ENCODE measurements at places on chromosomes 5 and 9. TPM values are rescaled to one million over a fixed set of nuclear protein-coding genes. Genes with fewer than 3 reads are reported as not detected.

GRCh38 chr5:164336906-164337305 is 831.5 kb downstream of the MAT2B start:
- no peak overlapping the region for H3K4me3 ChIP-seq
- DNase-seq: no peak
- no peak overlapping the region for H3K27ac ChIP-seq
- peaks cover 5% of the 10 kb centered on the region for H3K27me3 ChIP-seq
- peaks cover 14% of the 10 kb centered on the region for H3K4me1 ChIP-seq

DNA sequence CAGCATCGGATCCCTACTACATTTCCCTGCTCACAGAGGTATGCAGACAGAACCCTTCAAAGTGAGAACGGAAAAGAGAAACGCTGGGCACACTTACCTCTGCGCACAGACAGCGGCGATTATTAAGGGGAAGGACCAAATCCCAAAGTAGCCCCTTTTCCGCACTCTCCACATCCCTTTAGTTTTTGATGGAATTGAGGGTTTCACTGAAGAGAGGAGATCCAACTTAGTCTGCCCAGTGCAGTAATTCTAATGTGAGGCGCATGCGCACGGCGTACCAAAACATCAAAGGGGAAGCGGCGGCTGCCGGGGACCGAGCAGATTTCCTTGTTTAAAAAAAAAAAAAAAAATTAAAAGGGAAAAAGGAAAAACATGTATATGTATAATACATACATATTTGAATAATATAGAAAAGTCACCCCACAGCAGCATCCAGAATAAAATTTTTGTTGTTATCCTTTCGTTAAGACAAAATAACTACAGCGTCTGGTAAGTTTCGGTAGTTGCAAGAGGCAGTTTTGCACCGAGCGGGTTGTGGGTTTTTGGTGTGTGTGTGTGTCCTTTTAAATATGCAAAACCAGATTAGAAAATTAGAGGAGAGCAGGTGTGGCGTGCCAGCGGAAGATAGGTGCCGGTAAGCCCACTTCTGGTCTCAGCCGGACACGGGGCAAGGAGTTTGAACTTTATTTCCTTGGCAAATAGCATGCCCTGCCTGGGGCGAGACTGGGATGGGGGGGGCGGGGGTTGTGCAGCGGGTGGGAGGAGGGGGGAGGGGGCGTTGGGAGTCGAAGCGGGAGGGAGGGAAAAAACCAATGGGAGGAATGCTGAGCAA is at the start of gene GABRB2:
TSS of gene GABRB2 (minus strand) at position 256 of the 832 bp plus-strand sequence. CDS start at position 174, 82 bp downstream.
- H3K27ac ChIP-seq: no peak within 1 kb of the TSS
- H3K4me1 ChIP-seq: peaks cover 24% of the 10 kb centered on the region
- peaks cover 95% of the 10 kb centered on the region for H3K27me3 ChIP-seq
- peak within 1 kb of the TSS; percentile 89 for H3K4me3 ChIP-seq

DNA sequence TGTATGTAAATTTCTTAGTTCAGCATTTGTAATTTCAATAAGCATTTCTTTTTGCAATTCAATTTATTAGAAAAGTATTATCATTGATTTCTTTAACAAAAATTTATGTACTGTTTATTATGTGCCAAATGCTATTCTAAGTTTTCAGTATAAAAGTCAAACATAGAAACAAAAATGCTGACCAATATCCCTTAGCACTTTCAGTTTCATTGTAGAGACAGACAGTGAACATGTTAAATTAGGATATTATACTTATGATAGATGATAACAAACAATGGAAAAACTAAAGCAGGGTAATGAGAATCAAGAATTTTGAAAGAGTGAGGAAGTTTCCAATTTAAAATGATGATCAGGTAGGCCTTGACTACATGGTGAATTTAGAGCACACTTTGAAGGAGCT is 1106.0 kb downstream of the TAF11L14 start:
- no peak for DNase-seq
- H3K27ac ChIP-seq: no peak overlapping the region
- H3K4me1 ChIP-seq: peaks cover 15% of the 10 kb centered on the region
- no peaks in the 10 kb centered on the region for H3K36me3 ChIP-seq

Gene ZNF483
- 28.7 TPM for total RNA-seq

DNA sequence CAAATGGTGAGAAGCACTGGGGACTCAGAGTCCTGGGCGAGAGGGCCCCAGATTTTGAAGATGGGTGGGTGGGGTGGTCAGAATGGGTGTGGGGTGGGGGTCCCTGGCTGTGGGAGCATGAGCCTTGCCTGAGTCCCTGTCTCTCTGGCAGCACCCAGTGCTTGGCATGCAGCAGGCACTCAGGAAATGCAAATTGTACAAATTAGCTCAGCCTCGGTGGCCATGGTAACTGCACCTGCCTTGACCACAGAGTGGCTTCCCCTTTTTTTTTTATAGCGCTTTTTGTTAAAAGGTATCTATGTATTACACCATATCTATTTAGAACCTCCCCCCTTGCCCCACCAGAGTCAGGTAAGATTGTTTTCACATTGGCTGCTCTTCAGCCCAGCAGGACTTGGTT is 19.2 kb upstream of the PITX1 start:
- H3K27me3 ChIP-seq: peaks cover 92% of the 10 kb centered on the region
- no peaks in the 10 kb centered on the region for H3K36me3 ChIP-seq
- H3K27ac ChIP-seq: no peak overlapping the region
- no peak overlapping the region for H3K4me3 ChIP-seq

DNA sequence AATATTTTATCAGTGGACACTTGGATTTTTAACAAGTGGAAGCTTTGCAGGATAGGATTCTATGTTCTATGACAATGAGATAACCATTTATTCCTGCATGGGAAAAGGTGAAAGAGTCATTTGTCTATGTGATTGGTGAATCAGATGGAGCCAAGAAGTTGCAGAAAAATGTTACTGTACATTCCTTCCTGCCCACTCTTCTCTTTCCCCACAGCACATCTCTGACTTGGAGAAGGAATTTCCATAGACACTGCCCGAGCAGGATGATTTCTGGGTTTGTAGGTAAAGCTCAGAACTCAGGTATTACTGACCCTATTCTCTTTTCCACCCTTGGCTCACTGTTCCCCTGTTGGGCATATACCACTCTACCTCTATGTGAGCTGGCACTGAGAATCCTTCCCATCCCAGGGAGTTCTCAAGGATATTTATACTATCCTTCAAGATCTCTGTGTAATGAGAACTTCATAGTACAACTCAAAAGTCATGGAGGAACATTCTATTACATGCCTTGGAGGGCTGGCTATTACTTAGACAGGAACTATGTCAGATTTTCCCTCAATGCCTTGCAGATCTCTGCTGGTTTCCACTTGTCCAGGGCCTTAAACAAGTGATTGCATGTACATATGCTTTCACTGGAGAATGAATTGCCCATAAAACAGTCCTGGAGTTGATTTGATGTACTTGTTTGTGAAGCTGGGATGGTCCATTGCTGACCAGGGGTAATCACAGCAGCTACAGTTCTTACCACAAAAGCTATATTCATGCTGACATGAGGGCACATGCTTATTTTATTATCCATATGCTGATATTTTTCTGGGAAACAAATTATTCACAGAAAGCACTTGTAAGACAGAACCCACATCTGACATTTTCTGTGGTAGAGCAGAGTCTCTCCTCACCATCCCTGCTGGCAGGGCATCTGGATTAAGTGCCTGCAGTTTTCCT is 24.1 kb downstream of the SLC1A3 start:
- peaks cover 20% of the 10 kb centered on the region for H3K4me1 ChIP-seq
- no peak overlapping the region for H3K4me3 ChIP-seq
- peaks cover 8% of the 10 kb centered on the region for H3K36me3 ChIP-seq
- peak overlapping the region; percentile 13 for H3K27ac ChIP-seq

- no peaks in the 10 kb centered on the region for H3K27me3 ChIP-seq
- peaks cover 19% of the 10 kb centered on the region for H3K4me1 ChIP-seq
- H3K36me3 ChIP-seq: no peaks in the 10 kb centered on the region
- H3K27ac ChIP-seq: peak overlapping the region; percentile 52
- no peak for DNase-seq
Observed at GRCh38 chr5:136984772-136985446, 514.2 kb downstream of the SPOCK1 start.

Gene S1PR3
- total RNA-seq: 7.5 TPM

DNA sequence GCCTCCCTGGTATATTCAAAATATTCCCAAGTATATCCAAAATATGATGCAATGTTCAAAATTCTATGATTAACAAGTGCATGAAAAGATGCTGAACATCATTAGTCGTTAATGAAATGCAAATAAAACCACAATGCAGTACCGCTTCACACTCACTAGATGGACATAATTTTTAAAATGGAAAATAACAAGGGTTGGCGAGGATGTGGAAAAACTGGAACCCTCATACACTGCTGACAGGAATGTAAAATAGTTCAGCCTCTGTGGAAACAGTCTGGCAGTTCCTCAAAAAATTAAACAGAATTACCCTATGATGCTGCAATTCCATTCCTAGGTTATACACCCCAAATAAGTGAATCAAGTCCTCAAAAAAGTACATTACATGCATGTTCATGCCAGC is 36.1 kb upstream of the MYOT start:
- H3K27me3 ChIP-seq: peaks cover 5% of the 10 kb centered on the region
- no peaks in the 10 kb centered on the region for H3K4me1 ChIP-seq
- H3K27ac ChIP-seq: no peak overlapping the region
- DNase-seq: no peak
- H3K4me3 ChIP-seq: no peak overlapping the region

DNA sequence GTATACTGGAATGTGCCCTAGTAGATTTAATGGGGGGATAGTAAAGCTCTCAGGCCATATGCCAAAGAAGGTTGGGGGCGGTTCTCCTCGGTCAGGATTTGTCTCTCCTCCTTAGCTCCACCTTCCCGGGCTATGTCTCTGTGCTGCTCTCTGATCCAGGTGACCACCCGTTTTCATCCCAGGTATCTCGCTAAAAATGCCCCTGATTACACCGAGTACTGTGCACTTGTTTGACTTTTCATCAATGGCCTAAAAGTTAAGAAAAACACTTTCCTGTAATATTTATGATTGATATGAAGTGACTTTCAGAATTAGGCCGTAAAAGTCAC is 724 bp downstream of the NDUFS6 start:
- H3K36me3 ChIP-seq: peaks cover 18% of the 10 kb centered on the region
- peak overlapping the region; percentile 13 for H3K27ac ChIP-seq
- H3K27me3 ChIP-seq: no peaks in the 10 kb centered on the region
- H3K4me1 ChIP-seq: peaks cover 43% of the 10 kb centered on the region
- H3K4me3 ChIP-seq: peak overlapping the region; percentile 100
- DNase-seq: no peak

DNA sequence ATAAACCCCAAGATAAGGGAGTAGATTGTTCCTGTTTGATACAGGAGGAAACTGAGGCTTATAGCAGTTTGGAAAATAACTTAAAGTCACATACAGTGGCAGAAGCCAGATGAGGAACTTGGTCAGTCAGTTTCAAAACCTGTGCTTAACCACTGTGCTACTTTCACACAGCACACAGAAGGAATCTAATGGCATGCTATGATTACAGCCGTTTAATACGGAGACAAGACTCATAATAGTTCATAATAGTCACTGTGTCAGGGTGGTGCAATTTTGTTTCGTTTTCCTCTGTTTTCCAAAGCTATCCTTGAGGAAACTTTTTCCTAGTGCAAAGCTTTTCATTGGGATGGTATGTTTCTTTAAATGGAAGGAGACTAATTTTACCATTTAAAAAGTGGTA is 112.3 kb downstream of the GCNT1 start:
- H3K27me3 ChIP-seq: no peaks in the 10 kb centered on the region
- no peak overlapping the region for H3K27ac ChIP-seq
- H3K36me3 ChIP-seq: no peaks in the 10 kb centered on the region
- H3K4me3 ChIP-seq: no peak overlapping the region

DNA sequence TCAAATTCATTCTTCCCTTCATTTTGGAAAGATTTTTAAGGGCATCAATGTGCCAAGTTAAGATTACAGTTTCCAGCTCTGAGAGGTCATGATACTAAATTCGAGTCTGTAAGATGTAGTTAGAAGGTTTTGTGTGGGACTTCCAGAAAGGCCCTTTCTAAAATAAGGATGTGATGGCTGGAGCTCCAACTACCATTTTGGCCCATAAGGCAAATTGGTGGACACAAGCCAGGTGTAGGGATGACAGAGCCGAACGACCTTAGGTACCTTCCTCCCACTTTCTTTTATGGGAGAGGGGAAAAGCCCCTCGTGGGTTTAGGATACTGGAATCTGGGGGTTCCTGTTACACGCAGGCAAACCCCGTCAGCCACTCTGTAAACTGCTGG is 54.3 kb upstream of the PTPDC1 start:
- DNase-seq: no peak
- H3K27me3 ChIP-seq: peaks cover 2% of the 10 kb centered on the region
- H3K27ac ChIP-seq: peak overlapping the region; percentile 99
- H3K4me1 ChIP-seq: peaks cover 23% of the 10 kb centered on the region
- H3K4me3 ChIP-seq: peak overlapping the region; percentile 96
- H3K36me3 ChIP-seq: peaks cover 20% of the 10 kb centered on the region

Gene CMBL
- 22.2 TPM for total RNA-seq

Gene BARX1
- not detected for total RNA-seq

DNA sequence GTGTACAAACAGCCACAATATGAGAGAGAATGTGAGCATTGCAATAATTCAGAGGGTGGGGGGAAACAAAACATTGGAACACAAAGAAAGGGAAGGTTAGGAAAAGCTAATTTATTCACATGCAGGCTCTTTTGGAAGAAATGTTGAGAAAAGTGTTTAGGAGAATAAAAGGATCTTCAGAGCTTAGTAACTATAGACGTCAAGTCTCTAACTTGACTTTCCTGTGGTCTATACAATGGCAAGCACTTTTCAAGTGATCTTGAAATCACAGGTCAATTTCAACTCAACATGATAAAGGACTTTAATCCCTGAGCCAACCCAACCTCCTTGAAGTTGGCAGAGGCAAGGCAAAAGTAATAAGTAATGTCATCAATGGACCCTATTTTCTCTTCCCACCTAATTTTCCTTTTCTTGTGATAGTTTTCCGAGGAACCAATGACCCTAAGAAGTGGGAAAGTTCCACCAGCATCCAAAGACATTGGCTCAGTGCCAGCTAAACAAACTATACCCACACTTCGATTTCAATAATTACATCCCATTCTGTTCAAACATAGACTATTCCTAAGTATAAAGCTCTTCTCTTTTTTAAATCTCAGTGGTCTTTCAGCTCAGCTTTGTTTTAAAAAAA is 23.7 kb downstream of the RFK start:
- DNase-seq: no peak
- no peaks in the 10 kb centered on the region for H3K36me3 ChIP-seq
- no peaks in the 10 kb centered on the region for H3K27me3 ChIP-seq
- peaks cover 20% of the 10 kb centered on the region for H3K4me1 ChIP-seq
- H3K27ac ChIP-seq: no peak overlapping the region

DNA sequence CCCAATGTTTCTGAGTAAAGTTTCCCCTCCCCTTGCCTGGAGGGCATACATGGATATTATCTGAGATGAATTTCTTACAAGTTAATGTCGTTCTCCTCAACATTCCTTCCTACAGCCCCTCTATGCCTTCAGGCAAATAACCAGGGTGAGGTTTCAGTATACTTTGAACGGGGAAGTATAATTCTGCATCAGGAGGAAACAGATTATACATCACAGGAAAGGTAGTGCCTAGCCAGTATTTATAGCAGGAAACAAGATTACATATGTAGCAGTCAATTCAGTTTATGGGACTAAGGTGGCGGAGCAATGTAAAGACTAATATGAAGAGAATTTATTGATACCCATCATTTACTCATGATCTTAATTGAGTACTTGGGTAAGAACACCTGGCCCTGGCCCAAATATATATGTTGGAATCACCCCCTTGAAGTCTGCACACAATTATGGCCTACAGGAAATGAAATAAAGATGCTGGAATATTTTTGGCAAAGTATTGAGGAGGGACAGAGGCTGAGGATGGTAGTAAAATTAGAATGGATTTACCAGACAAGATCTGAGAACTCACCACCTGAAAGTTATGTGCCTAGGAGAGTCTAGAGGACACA is 661.1 kb downstream of the PTPRD start:
- DNase-seq: no peak
- no peak overlapping the region for H3K27ac ChIP-seq
- H3K4me3 ChIP-seq: no peak overlapping the region
- H3K27me3 ChIP-seq: no peaks in the 10 kb centered on the region
- no peaks in the 10 kb centered on the region for H3K36me3 ChIP-seq
- H3K4me1 ChIP-seq: no peaks in the 10 kb centered on the region

Gene ARID3C
- not detected for total RNA-seq
